Naive thymus-derived CD4-positive, alpha-beta T cell (primary cell): ENCODE measurements at places on chromosomes 11 and 22. TPM values are rescaled to one million over a fixed set of nuclear protein-coding genes. Genes with fewer than 3 reads are reported as not detected.

DNA sequence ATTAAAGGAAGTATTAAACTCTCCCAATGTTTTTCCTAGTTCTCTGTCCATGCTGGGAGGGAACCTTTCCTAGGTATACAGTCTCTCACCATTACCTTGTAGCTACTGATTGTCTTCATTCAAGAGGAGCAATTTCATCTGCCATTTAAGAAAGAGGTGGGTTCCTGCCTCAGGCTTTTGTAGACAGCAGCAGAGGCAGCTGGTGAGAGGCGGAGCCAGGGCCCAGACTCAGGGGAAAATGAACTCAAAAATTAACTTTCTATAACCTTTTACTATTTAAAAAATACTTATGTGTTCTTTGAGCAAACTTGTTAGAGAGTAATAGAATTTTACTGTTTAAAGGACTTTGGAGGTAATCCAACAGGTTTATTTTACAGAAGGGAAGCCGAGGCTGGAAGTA is 133.0 kb downstream of the SNX19 start:
- no peak for DNase-seq
- no peaks in the 10 kb centered on the region for H3K27me3 ChIP-seq
- no peak overlapping the region for H3K27ac ChIP-seq
- no peak overlapping the region for H3K4me3 ChIP-seq

DNA sequence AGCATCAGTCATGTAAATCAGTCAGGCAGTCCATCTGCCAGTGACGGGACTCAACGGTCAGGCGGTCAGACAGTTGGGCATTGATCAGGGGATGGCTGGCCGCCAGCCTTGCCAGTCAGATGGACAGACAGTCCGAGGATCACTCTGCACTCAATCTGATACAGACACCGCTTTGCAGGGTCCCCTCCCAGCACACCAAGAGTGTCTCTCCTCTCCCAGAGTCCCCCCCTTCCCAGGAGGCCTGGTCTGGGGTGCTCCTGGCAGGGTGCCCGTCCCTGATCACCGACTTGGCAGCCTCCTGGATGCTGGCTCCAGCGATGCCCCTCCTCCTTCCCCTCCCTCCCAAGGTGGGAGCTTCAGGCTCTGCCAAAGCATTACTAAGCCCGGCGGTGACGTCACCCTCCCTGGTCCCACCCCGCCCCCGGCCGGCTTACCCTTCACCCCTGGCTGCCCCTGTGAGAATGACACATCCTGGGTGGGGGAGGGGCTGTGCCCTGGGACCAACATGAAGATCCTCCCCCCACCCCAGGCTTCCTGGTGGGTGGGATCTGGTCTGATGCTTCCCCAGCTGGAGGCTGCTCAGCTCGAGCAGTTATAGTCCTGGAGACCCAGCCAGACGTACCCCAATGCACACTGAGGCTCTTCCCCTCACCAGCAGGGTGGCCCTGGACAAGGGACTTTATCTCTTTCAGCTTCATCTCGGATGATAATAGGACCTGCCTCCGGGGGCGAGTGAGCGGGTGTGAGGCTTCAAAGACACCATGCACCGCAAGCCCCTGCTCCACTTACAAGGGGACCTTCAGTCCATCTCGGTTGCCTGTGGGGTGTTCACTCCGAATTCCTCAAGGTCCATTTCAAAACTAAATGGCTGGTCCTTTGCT is 69.2 kb downstream of the CD82 start:
- DNase-seq, result no peak
- no peaks in the 10 kb centered on the region for H3K27me3 ChIP-seq
- H3K36me3 ChIP-seq, result no peaks in the 10 kb centered on the region
- no peak overlapping the region for H3K4me3 ChIP-seq
- H3K27ac ChIP-seq, result no peak overlapping the region
- no peaks in the 10 kb centered on the region for H3K4me1 ChIP-seq

DNA sequence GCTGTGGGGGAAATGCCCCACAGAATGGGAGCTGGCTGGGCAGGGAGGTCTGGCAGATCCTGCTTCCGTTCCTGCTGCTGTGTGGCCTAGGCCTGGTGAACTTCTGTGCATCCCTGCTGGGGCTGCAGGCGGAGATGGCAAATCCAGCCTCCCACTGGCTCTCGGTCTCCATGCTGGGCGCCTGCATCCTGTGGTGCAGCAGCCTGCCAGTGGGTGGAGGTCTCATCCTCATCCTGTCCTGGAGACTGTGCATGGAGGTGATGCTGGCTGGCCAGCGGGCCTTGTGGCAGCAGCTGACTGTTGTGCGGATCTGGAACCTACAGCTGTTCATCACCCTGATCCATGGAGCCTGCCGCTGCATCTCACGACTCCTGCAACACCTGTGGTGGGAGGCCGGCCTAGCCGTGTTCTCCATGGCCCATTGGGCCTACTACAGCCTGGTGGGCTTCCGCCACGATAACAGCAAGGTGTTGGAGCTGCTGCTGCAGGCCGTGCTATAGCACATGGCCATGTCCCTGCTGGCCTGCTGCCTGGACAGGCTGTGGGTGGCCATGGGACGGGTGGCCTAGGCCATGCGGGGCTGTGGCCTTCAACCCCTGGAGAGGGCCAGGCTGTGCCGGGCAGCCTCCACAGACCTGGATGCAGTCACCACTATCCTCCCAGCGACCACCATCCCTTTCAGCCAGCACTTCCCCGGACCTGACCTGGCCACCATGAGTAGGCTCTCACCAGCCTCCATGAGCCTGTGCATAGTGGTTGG is 8.8 kb upstream of the RPL3 start:
- no peak overlapping the region for H3K27ac ChIP-seq
- no peaks in the 10 kb centered on the region for H3K4me1 ChIP-seq
- H3K27me3 ChIP-seq, result no peaks in the 10 kb centered on the region
- DNase-seq, result no peak
- H3K4me3 ChIP-seq, result no peak overlapping the region
- H3K36me3 ChIP-seq, result no peaks in the 10 kb centered on the region

PATE2 gene
- total RNA-seq, result not detected

CELF1 gene
- total RNA-seq, result 148 TPM

TESMIN gene
- total RNA-seq, result 5.4 and 6.6 TPM in 2 replicates

DNA sequence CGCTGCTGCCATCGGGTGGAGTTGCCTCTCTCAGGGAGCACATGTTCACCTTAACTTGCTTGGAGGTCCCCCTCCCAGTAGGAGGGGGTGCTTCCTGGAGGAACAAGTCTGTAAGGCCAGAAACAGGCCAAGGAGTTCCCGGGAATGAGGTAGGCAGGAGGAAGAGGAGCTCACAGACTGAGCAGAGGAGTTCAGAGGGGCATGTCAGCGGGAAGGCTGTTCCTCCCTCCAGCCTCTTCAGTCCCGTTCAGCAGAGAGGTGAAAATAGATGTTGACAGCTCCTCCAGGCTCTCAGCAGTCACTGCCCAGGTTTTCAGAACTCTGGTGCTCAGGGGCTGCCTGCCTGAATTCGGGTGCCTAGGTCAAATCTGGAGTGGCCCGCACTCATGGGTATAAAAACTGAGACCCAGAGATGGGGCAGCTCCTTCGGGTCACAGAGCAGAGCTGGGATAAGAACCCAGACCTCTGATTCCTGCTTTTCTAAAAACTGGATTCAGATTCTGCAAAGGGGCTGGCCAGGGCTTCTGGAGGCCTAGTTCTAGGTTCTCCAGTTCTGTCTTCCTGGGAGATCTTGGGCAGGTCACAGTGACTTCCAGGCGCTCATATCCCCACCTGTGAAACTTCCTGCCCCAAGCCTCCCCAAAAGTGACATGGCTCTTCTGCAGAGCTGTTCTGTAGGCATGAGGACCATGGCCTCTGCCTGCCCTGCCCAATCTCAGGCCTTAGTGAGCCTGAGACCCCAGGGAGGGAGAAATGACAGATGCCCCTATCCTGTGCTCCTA is 18.3 kb downstream of the ATG16L2 start:
- H3K4me1 ChIP-seq, result peaks cover 4% of the 10 kb centered on the region
- no peak for DNase-seq
- no peak overlapping the region for H3K4me3 ChIP-seq

- H3K4me1 ChIP-seq, result peaks cover 61% of the 10 kb centered on the region
- H3K27ac ChIP-seq, result no peak overlapping the region
- no peaks in the 10 kb centered on the region for H3K27me3 ChIP-seq
- no peaks in the 10 kb centered on the region for H3K36me3 ChIP-seq
- no peak overlapping the region for H3K4me3 ChIP-seq
Measured at GRCh38 chr11:134030853-134031252, 38.0 kb upstream of the JAM3 start.

GRCh38 chr11:82995235-82995634 is 76.5 kb downstream of the RAB30 start:
- H3K36me3 ChIP-seq, result no peaks in the 10 kb centered on the region
- H3K27me3 ChIP-seq, result no peaks in the 10 kb centered on the region
- DNase-seq, result no peak
- H3K27ac ChIP-seq, result no peak overlapping the region
- H3K4me3 ChIP-seq, result no peak overlapping the region

- H3K27me3 ChIP-seq, result no peaks in the 10 kb centered on the region
- H3K4me1 ChIP-seq, result peaks cover 20% of the 10 kb centered on the region
- no peak for DNase-seq
- peaks cover 6% of the 10 kb centered on the region for H3K36me3 ChIP-seq
Measured at GRCh38 chr22:24553597-24554312, 1.2 kb downstream of the GUCD1 start.

IL18 gene
- 0.49 TPM for total RNA-seq

FAT3 gene
- total RNA-seq, result not detected

DGCR6L gene
- total RNA-seq, result 43.8 TPM

APBB1 gene
- total RNA-seq, result 181 TPM

DNA sequence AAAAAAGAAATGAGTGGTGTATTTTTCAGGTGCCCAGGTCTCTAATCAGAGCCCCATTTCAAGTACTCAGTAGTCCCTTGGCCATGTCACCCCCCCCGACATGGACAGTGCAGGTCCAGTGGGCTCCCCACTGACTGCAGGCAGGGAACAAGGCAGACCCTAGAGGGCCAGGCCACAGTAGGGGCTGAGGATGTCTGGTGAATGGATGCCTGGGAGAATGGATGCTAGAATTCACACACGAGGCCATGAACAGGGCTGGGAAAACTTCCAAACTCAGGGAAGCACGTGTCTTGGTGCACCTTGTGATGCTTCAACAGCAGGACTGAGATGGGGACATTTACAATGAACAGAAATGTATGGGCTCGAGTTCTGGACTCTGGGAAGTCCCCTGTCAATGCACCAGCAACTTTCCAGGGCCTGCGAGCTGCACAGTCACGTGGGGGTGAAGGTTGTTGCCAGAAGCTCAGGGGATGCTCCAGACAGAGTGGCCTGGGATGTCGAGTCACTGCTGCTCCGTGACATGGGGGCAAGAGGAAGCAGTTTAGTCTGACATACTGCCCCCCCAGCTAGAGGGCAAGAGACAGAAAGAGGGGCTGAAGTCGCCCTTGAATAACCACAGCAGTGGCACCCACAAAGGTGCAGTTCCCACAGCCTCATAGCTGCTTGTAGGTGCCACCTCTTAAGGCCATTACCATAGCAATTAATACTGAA is 3.1 kb downstream of the APOBEC3G start:
- H3K4me3 ChIP-seq, result peak overlapping the region; percentile 6
- H3K36me3 ChIP-seq, result peaks cover 9% of the 10 kb centered on the region
- H3K27ac ChIP-seq, result no peak overlapping the region

GRCh38 chr11:65185869-65186341 is 4.2 kb downstream of the CAPN1 start:
- H3K4me1 ChIP-seq, result peaks cover 6% of the 10 kb centered on the region
- H3K36me3 ChIP-seq, result no peaks in the 10 kb centered on the region

AMBRA1 gene
- total RNA-seq, result 41.2 TPM

ZW10 gene
- 5.8 TPM for total RNA-seq

ARHGAP8 gene
- total RNA-seq, result not detected

CSF2RB gene
- 28.3 TPM for total RNA-seq

DNA sequence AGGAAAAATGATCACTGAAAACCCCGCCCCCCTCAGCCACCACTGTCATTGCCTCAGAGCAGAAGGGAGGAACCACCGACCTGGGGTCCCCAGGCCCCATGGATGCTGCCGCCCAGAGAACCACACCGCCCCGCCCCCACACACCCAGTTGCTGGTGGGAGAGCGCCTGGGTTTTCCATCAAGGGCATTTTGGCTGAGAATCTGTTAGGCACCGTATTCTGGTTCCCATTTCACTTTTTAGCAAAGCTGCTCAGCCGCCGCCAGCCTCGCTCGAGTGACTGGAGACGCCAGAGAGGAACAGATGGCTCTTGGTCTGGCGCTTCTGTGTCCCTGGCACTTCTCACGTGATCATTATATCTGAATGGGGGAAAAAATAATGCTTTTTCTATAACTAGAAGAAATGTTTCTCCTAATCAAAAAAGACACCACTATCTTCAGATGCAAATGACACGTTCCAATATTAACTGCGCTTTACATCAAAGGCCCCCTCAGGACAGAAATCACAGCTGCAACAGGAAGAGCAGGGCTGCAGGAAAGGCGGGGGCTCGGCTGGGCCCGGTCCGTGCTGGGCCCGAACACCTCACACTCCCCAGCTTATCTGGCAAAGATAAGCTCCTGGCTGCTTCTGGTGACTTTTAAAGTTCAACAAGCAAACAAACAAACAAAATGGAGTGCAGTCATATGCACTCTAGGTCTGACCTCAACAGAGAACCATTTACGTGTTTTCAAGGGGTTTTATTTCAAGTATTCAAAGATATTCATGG is 149.8 kb downstream of the MPPED1 start:
- no peak overlapping the region for H3K4me3 ChIP-seq
- H3K27ac ChIP-seq, result no peak overlapping the region
- no peaks in the 10 kb centered on the region for H3K27me3 ChIP-seq

- no peaks in the 10 kb centered on the region for H3K36me3 ChIP-seq
- no peaks in the 10 kb centered on the region for H3K27me3 ChIP-seq
- no peak overlapping the region for H3K27ac ChIP-seq
- H3K4me1 ChIP-seq, result no peaks in the 10 kb centered on the region
- no peak for DNase-seq
Measured at GRCh38 chr11:113234888-113235287, 79.5 kb upstream of the TTC12 start.

GRCh38 chr11:7381937-7382336 is 103.4 kb upstream of the OLFML1 start:
- H3K4me3 ChIP-seq, result no peak overlapping the region
- no peaks in the 10 kb centered on the region for H3K4me1 ChIP-seq
- no peak for DNase-seq
- no peak overlapping the region for H3K27ac ChIP-seq

- H3K27me3 ChIP-seq, result peaks cover 3% of the 10 kb centered on the region
- H3K27ac ChIP-seq, result no peak overlapping the region
- no peak for DNase-seq
- H3K36me3 ChIP-seq, result no peaks in the 10 kb centered on the region
Measured at GRCh38 chr11:78312712-78313111, 104.9 kb downstream of the GAB2 start.

OR5P2 gene
- not detected for total RNA-seq

SCGB1D2 gene
- not detected in 2 replicates for total RNA-seq

GRCh38 chr11:20342347-20343141 is 21.0 kb upstream of the HTATIP2 start:
- DNase-seq, result no peak
- no peaks in the 10 kb centered on the region for H3K4me1 ChIP-seq
- H3K36me3 ChIP-seq, result no peaks in the 10 kb centered on the region
- no peak overlapping the region for H3K4me3 ChIP-seq
- no peak overlapping the region for H3K27ac ChIP-seq

DNA sequence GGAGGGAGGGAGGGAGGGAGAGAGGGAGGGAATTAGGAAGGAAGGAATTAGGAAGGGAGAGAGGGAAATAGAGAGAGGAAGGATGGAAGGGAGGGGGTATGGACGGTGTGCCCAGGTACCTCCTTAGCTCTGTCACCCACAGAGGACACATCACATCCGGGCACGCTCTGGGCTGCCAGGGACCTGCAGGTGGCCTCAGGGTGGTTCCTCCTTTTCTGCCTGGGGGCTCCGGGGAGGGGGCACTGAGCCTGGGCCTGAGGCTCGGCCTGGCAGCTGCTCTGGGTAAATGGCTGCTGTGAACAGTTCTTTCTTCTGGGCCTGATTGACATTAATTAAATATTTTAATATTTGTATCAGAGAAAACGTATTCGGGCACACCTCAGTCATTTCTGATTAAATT is 733.5 kb downstream of the BRD1 start:
- no peaks in the 10 kb centered on the region for H3K4me1 ChIP-seq
- H3K27me3 ChIP-seq, result no peaks in the 10 kb centered on the region
- no peaks in the 10 kb centered on the region for H3K36me3 ChIP-seq
- no peak overlapping the region for H3K27ac ChIP-seq
- H3K4me3 ChIP-seq, result no peak overlapping the region
- no peak for DNase-seq

TMEM151A gene
- total RNA-seq, result not detected
